ENCODE measurements at places on chromosomes 6 and 20.

DNA sequence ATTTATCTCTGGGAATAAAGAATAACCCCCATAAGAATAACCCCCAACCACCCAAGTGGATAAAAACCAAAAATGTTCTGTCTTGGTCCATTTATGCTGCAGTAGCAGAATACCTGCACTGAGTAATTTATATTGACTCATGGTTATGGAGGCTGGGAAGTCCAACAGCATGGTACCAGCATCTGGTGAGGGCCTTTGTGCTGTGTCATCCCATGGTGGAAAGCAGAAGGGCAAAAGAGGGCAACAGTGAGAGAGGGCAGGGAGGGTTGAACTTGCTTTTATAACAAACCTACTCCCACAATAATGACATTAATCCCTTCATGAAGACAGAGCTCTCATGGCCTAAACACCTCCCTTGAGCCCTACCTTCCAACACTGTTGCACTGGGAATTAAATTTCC, 133.7 kb downstream of the ERMARD start:
- no peak overlapping the region for H3K4me3 ChIP-seq
- H3K36me3 ChIP-seq, result no peaks in the 10 kb centered on the region
- H3K4me1 ChIP-seq, result no peaks in the 10 kb centered on the region
- no peak for DNase-seq

- peaks cover 39% of the 10 kb centered on the region for H3K27me3 ChIP-seq
- H3K4me1 ChIP-seq, result peaks cover 8% of the 10 kb centered on the region
Observed at GRCh38 chr6:41167173-41167963, 4.5 kb upstream of the TREM2 start.

DNA sequence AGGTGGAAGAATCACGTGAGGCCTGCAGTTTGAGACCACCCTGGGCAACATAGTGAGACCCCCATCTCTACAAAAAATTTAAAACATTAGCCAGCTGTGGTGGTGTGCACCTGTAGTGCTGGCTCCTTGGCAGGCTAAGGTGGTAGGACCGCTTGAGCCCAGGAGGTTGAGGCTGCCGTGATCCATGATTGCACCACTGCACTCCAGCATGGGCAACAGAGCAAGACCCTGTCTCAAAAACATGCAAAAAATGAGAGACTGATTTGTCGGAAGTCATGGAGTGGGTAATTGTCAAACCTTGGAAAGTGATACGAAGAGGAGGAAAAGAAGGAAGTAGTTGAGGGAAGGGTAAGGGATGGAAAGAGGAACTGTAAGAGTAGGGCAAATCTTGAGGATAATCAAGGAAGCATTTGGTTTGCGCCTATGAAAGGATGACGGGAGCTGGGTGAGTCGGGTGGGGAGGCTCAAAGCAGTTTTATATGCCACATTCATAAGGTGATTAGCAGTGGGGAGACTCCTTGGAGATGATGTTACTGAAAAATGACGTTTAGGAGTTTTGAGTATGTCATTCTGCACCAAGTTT, 14.5 kb downstream of the L3MBTL3 start:
- H3K4me1 ChIP-seq, result peaks cover 61% of the 10 kb centered on the region
- peak overlapping the region; percentile 10 for H3K27ac ChIP-seq
- H3K4me3 ChIP-seq, result no peak overlapping the region
- no peaks in the 10 kb centered on the region for H3K27me3 ChIP-seq
- peaks cover 21% of the 10 kb centered on the region for H3K36me3 ChIP-seq
- DNase-seq, result no peak

DNA sequence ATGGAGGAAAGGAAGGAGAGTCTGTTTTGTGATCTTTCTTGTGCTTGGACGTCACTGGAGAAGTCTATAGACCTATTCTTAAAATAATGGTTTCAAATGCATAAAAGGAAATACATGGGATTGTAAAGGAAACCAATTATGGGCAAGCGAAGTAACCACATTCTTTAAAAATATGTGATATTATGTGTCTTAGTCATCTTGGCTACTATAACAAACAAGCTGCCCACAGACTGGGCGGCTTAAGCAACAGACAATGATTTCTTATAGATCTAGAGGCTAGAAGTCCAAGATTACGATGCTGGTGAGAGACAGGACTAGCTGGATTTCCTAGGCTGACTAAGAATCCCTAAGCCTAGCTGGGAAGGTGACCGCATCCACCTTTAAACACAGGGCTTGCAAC, 49.4 kb upstream of the CD83 start:
- H3K4me1 ChIP-seq, result peaks cover 16% of the 10 kb centered on the region
- H3K4me3 ChIP-seq, result no peak overlapping the region
- H3K27me3 ChIP-seq, result no peaks in the 10 kb centered on the region
- H3K27ac ChIP-seq, result peak overlapping the region; percentile 10
- no peaks in the 10 kb centered on the region for H3K36me3 ChIP-seq

- H3K27ac ChIP-seq, result no peak overlapping the region
- no peak for DNase-seq
- H3K27me3 ChIP-seq, result no peaks in the 10 kb centered on the region
- no peaks in the 10 kb centered on the region for H3K36me3 ChIP-seq
Observed at GRCh38 chr6:56026455-56027180, 151.2 kb upstream of the BMP5 start.

GRCh38 chr6:125354649-125355048, 52.9 kb upstream of the HDDC2 start:
- no peak overlapping the region for H3K4me3 ChIP-seq
- peaks cover 9% of the 10 kb centered on the region for H3K4me1 ChIP-seq
- no peak for DNase-seq
- H3K36me3 ChIP-seq, result no peaks in the 10 kb centered on the region

All from naive B cell (primary cell).